ENCODE measurements at places on chromosomes 2 and 18. TPM values are rescaled to one million over a fixed set of nuclear protein-coding genes. Genes with fewer than 3 reads are reported as not detected.

Gene ARHGEF33
- 0.22 TPM for total RNA-seq

Gene TMSB10
- 9,817 TPM for total RNA-seq

Gene MAL
- total RNA-seq: 63.8 TPM

Gene IL37
- total RNA-seq: not detected

Gene AQP12B
- total RNA-seq: not detected

Gene MRPL19
- 43.9 TPM for total RNA-seq

Gene DTYMK
- total RNA-seq: 102 TPM

Gene RASGRP3
- total RNA-seq: 0.36 TPM

Gene EPAS1
- 33.8 TPM for total RNA-seq

Gene IL1R1
- 5.7 TPM for total RNA-seq

Gene LHCGR
- not detected for total RNA-seq

Gene GALNT5
- total RNA-seq: 2.0 TPM

Gene COL4A3
- under 0.01 TPM for total RNA-seq

Gene PROM2
- 5.1 TPM for total RNA-seq

Gene EHD3
- total RNA-seq: 4.6 TPM

Gene MSTN
- 0.14 TPM for total RNA-seq

Gene RESP18
- total RNA-seq: not detected

Gene GAD1
- total RNA-seq: 5.6 TPM

Gene ANKRD30BL
- total RNA-seq: not detected

Gene CTAGE1
- not detected for total RNA-seq

Gene IKZF2
- 1.8 TPM for total RNA-seq

Gene CTIF
- total RNA-seq: 12.9 TPM

Gene KHK
- 5.5 TPM for total RNA-seq

Gene GPR35
- not detected for total RNA-seq

Gene SDC1
- total RNA-seq: 134 TPM

Gene NDC80
- total RNA-seq: 35.1 TPM

Gene CLK1
- total RNA-seq: 29.7 TPM

Gene SLC38A11
- total RNA-seq: not detected

Gene MROH2A
- not detected for total RNA-seq

Gene MOGAT1
- total RNA-seq: not detected

Gene MC5R
- total RNA-seq: not detected

Gene PID1
- 0.69 TPM for total RNA-seq

Gene PLEKHH2
- total RNA-seq: 4.2 TPM

Measured in epithelial cell of proximal tubule (primary cell).